Activated CD4-positive, CD25-positive, alpha-beta regulatory T cell treated with anti-CD3 and anti-CD28 coated beads, Interleukin-2, amount 50 U/mL, for 16 hours (primary cell): ENCODE measurements at places on chromosomes 12 and 14.

DNA sequence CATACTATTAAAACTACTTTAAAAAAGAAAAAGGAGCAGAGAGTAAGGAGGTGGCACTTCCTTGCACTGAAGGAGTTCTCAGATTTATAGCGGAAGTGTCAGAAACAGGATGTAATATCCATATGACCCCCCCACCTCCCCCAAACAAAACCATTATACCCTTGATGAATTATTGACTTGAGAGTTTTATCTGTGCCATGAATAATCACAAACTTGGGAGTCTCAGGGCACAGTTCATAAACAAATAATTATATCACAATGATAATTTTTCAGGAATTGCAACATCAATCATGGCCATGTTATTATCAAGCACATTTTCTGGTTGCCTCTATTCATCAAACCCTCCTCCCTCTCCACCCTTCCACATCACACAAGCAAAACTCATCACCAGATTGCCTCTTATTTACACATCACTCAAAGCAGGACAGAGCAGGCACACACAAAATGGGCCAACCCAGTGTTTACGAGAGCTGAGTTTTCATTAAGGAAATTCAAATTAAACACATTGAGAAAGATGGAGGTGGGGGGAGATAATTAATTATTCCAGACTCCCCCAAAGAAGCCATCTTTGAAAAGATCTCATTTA, 141.4 kb downstream of the EGLN3 start:
- DNase-seq = no peak

GRCh38 chr14:40204441-40205175, 772.4 kb upstream of the FBXO33 start:
- no peak for DNase-seq

DNA sequence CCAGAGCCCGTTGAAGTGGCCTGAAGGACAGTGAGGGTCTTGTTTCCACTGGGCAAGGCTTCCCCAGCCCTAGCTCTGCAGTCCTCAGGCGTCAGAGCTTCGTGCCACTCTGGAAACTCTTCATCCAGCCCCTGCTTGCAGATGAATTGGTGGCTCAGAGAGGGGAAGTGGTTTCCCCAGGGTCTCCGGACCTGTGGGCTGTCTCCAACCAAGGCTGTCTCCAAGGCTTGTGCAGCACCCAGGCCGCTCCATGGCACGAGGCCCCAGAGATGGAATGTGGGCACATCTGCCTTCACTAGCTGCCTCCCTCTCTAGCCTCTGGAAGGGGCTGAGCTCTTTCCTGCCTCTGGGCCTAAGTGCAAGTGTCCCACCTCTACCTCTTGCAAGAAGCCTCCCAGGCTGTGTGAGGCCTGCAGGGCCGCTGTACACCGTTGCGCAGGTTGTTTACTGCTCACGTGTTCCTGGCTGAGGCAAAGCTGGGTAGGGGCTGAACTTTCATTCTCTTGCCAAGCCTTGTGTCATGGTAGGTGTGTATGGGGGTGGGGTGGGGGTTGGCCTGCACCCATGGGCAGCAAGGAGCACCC, 11.1 kb downstream of the RIN3 start:
- no peak for DNase-seq

DNA sequence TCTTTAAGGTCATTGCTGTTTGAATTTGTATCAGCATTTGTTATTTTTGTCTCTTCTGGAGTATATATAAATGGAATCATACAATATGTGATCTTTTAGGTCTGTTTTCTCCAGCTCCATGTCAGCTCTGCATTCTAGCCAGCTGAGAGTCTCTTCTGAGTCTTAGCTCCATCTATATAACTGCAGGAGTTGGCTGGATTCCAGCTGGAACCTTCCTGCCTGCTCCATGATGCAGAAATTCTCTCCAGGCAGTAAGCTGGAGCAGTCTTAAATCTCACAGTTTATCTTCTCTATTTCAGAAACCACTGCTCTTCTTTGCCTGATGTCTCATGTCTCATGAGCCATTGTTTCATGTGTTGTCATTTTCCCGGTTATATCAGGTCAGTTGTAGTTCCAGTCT, 827.6 kb downstream of the NRXN3 start:
- no peak for DNase-seq

GRCh38 chr12:45532113-45532512, 197.4 kb upstream of the ARID2 start:
- DNase-seq = no peak

DNA sequence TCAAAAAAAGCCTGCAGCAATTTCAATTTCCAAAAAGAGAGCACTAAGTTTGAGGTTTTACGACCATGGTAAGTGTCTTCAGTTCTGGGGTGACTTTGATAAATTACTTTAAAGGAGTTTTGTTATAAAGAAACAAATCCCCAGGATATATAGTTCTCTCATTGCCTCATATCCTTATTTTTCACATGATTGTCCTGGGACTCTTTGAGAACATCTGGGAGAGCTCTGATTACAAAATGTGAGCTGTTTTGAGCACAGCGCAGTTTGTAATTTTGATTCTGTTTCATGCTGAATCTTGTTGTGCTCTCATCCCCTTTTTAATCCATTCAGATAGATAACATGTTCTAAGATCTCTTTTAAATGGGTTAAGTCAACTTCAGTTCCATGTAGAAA, 67.7 kb upstream of the DCN start:
- no peak for DNase-seq

DNA sequence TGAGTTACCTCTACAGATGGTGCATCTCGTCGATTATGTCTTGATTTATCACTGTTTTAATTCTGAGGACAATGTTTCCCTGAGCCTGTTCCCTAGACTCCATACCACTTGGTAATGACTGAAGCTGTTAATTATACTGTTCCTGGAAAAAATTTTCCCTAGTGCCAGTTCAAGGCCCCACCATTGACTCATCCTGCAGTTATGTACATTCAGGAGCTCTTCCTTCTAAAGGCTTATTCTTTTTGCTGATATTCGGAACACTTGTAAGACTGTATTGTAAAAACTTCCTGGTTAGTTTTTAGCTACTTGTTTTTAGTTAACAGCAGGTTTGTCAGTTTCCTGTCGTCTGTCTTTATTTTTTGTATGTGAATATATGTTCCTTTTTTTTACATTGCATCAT, 30.4 kb upstream of the PPP2R5E start:
- no peak for DNase-seq

GRCh38 chr14:24734917-24735500, 101.0 kb upstream of the GZMB start:
- DNase-seq = no peak

DNA sequence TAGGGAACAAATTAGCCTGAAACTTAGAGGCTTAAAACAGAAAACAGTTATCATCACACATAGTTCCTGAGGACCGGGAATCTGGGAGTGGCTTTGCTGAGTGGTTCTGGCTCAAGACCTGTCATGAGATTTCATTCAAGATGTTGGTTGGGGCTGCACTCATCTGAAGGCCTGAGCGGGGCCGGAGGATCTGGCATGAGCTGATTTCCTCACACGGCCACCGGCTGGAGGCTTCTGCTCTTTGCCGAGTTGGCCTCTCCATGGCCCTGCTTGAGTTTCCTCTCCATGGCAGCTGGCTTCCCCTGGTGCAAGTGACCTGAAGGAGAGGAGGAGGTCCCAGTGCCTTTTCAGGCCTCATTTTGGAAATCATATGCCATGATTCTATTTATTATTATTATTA, 128.1 kb downstream of the PAPOLA start:
- no peak for DNase-seq

DNA sequence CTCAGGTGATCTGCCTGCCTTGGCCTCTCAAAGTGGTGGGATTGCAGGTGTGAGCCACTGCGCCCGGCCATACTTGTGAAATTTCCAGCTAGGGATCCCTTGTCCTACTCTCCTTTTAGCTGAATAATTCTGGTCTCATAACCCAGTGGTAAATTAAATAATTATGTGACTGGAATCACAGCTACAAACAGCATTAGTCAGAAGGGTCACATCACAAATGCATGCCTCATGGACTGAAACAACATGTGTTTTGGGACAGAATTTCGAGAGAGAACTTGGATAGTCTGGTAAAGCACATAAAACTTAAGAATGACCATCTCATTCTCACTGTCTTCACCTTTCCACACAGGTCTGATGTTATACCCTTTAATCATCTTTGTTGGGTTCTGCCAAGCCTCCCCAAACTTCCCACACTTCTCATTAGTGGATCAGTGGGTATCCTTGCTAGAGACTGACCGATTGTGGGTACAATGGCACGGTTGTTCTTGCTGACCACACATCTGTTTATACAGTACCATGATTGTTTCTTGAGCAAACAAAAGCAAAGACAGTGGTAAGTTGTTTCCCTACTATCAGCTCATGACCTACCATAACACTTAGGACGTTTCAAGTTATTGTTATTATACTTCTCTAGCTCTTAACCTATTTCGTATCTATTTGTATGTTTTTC, 5.1 kb downstream of the GPRC5D start:
- no peak for DNase-seq

DNA sequence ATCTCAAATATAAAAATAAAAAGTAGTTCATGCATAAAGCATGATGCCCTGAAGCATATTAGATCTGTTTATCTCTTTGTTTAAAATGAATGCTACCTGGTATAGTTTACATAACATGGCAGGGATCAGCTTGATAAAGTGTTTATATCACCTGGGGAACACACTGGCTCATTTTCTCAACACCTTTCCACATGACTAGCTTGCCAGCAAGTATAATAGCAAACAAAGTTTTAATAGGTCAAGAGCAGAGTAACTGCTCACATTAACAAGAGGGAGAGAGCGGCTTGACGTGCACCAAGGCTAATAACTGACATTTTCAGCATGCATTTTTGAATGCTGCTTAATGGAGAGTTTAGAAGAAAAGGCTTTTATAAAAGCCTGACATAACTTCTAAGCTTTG, 246.4 kb downstream of the EGLN3 start:
- DNase-seq = no peak
